NCI-H1436 treated with DMSO at 0.1 percent for 48 hours (cell line): ENCODE measurements at places on chromosomes 6 and 20.

DNA sequence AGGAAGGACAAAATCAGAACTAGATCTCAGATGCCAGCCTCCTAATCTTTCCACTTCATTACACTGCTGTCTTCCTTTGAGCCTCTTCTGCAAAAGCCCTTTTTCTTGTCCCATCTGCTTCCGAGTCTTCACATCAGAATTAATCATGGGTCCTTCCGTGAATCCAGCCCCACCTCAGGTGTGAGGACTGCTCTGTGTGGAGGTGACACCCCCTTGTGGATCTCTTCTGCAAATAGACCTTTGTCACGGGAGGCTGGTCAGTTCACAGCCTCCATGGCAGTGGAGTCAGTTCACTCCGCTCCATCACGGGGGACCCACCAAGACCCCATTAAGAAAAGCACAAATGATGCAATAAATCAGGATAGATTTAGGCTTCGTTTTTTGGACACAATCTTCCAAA, 171.1 kb downstream of the ADAT2 start:
- no peak for DNase-seq

DNA sequence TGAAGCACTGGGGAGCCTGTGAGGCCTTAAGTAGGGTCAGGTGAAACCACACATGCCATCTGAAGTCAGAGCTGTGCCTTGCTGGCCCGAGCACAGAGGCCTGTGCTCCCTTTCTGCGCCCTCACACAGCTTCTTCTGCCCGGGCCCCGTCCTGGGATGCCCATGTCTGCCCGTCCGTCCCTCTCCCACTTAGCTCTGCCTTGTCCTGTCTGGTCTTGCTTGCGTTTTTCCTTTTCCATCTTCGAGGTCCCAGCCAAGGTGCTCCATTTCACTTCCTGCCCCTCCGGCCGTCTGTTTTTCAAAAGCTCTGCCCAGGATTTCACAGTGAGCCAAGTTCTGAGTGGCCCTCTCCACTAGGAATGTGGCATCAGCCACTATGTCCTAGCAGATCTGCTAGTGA, 45.6 kb downstream of the PYGB start:
- DNase-seq = no peak

DNA sequence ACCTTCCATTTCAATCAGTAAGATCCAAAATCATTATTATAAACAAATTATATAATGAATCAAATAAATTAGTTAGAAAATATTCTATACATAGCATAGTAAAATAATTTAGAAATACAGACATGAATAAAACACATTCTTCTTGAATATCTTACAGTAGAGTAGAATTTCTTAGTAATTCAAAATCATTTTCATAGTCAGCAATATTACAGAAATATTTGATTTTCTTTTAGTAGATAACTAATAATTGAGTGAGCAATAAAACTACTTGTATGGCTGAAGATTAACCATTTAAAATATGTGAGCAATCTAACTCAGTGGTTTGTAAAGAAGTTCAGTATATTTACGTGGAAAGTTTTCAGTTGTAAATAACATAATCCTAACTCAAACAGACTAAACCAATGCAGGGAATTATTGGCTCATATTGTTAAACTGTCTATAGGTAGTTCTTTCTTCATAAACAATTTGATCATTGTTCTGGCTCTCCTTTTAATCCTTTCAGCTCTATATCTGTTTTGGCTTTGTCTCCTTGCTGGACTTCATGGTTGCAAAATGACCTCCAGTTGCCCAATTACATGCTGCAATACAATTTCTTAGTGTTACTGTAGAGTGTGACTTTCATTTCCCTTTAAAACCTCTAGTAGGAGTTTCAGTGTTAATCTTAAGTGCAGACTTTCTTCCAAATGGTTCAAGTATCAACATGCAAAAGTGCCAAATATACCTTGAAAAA, 307.5 kb downstream of the EYS start:
- DNase-seq = no peak

DNA sequence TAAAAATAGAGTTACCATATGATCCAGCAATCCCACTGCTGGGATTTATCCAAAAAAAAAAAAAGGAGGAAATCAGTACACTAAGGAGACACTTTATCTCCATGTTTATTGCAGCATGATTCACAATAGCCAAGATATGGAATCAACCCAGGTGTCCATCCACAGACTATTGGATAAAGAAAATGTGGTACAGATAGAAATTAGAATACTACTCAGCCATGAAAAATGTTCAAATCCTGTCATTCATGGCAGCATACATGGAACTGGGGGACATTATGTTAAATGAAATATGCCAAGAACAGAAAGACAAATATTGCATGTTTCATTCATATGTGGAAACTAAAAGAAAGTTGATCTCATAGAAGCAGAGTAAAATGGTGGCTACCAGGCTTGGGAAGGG, 75.3 kb downstream of the ERMARD start:
- DNase-seq = no peak

DNA sequence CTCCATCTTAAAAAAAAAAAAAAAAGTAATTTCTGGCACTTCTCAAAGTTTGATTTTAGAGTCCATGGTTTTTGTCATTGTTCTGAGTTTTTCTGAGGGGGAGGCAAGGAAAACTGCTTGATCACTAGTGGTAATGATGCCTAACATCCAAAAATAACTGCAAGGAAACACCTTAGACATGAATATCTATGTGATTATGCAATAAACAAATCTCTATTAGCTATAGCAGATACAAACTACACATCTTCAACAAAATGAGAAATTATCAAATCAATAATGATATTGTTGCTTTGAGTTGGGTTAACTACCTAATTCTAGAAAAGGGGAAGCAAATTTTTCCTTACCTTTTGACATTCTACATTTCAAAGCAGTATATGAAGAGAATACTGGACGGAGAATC, 230.9 kb upstream of the JARID2 start:
- no peak for DNase-seq

DNA sequence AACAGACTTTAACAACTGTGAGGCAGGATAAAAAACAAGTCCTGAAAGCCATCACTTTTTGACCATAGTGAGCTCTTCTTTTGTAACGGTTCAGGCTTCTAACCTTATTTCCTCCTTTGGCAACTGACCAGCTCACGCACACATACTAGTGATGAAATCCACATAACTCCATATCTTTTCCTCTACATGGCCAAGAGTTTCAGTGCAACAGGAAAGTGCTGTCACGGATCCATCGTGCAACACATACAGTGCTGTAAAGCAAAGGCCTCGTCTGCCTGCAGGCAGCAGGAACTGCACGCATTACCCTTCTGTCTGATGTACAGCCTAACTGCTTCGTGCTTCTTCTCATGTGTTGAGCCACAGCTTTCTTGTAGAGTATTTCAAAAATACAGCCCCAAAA, 108.5 kb downstream of the EPM2A start:
- DNase-seq = no peak

DNA sequence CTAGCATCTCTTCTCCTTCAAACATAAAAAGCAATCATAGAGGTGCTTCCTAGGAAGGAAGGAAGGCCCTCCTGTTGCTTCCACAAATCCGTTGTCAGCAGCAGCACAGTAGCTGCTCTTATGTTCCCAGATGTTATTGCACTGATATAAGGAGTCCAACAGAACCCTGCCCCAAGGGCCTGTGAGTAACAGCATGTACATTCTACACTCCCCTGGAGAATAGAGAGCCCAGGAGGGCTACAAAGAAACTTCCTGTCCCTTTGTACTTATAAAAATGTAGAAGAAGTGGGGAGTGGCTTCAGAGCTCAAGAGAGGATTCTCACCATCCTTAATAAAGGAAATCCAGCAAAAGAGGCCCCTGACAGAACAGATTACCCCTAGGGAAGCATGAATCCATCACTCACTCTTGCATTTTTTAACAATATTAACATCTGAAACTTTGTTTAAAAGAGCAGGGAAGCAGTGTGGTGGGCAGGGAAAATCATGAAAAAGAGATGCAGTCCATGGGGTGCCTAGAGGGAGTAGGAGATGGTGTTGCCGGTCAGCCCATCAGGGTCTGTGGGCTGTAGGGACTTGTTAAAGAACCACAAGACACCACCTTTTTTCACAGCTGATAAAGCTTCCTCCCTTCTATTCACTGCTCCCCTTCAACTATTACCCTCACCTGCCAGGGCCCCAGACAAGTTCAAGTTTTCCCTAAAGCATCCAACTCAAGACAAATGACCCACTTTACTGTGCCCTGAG, 104.5 kb upstream of the ADGRF1 start:
- DNase-seq = no peak

- DNase-seq = no peak
These were observed 27.6 kb upstream of the MRGBP start for GRCh38 chr20:62768551-62769287.

GRCh38 chr6:158977382-158977781, 22.6 kb downstream of the RSPH3 start:
- DNase-seq = no peak

DNA sequence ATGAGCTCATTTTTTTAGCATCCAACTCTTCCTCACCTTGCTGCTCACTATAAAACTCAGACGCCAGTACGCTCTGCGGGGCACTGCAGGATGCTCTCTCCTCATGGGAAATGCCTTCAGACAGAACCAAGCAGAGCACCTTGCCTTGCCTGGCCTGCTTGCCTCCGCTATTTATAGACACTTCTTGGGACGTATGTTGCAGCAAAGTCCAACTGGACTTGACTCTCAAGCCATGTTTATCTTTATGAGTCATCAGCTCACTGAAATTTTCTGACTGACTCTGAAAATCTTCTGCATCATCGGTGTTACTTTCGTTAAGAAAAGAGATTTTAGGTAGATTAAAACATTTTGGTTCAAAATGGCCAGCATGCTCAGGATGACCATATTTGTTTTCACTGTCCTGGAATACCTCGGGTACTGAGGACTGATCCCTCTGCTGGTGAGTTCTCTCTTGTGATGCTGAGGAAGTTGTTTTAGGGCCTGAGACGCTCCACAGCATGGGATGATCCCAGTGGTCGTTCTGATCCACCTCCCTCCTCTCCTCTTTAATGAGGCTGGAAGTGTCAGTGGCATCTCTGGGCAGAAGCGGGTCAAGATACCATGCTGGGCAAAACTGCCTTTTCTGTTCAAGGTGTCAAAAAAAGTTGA, 204.5 kb downstream of the KIF16B start:
- no peak for DNase-seq

DNA sequence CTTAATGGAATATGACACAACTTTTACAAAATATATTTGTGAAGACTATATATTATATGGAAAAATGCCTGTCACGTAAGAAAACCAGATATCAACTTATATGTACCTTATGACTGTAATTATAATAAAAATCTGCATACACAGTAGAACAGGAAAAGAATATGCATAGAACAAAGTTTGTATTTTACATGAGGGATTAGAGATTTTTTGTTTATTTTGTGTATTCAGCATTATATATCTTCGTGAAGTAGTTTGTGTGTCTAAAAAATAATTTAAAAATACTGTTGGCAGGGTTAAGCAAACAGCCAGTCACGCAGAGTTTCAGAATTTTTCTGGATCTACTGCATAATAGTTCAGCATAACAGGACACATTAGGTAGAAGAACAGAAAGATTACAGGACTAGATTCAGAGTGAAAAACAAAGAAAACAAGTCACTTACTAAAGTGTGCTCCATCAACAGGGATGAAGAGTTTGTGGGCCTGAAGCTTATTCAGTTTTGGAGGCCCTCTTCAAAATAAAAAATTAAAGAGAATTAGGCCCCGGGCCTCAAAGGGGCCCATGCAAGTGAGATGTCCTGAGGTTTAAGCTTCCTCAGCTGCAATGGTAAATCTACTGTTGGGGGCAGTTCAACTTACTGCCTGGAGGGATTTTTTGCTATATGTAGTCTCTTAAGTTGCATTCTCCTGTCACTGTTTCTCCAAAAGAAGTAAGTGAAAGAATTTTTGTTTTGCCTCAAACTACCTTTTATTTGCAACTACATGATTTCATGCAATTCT, 16.3 kb downstream of the TXLNB start:
- no peak for DNase-seq

- DNase-seq = no peak
These were observed 16.3 kb upstream of the FAM8A1 start for GRCh38 chr6:17583811-17584210.

DNA sequence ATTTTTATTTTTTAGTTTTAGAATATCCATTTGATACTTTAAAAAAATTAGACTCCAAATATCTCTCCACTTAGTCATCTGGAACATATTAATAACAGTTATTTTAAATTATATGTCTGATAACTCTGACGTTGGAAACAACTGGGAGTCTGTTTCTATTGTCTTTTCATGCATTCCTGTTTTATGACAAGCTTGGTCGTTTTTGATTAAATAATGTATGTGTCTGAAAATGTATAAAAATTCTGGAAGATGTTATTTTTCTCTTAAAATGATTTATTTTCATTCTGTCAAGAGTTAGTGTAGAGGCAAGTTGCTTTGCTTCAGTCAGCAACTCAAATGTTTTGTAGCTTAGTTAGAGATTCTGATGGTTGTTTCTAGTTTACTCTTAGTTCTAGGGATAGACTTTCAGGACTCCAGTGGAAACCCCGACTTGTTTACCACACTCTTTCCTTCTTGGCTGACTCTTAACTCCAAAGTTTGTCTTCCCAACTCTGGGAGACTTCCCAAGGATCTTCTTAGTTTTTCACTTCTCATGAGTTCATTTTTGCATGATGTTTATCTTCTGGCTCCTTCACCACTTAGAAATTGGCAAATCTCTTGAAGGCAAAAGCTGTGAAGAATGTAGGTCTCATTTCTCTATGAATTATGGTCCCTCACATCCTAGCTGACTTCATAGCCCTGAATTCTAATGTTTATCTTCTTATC, 190.9 kb downstream of the LAMA2 start:
- DNase-seq = no peak

- no peak for DNase-seq
These were observed 73.2 kb upstream of the DUSP22 start for GRCh38 chr6:219019-219570.

- DNase-seq = no peak
These were observed 14.5 kb upstream of the TFB1M start for GRCh38 chr6:155328539-155329459.

DNA sequence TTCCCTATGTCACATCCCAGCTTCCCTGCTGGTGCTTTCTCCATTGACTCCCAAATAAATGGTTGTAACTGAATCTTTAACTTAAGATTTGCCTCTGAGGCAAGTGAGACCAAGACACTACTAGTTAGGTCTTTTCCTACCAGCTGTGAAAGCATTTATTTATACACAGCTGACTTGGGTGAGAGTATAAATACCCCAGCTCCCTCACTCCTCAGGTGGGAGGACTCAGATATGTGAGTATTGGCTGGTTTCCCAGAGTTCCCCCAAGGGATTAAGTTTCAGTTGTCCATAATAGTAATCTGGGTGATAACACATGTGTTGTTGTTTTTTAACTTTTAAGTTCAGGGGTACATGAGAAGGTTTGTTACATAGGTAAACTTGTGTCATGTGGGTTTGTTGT, 49.8 kb downstream of the CFAP61 start:
- DNase-seq = no peak

DNA sequence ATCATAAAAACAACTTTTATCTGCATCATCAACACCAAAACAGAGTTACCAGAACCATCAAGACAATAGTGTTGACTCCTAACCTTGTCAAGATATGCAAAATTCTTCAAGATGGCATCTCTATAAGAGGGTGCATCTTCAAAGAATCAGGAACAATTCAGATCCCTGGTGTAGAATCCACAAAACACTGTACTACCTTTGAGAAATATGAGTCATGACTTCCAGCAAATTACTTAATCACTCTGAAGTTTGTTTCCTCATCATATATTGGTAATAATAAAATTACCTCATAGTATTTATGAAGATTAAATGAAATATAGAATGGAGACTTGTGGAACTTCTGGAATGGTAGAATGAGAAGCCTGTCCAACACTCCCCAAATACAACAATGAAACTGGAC, 221.3 kb upstream of the SUPT3H start:
- no peak for DNase-seq

- DNase-seq = no peak
These were observed 1.2 kb upstream of the DLL1 start for GRCh38 chr6:170292111-170292406.

- DNase-seq = no peak
These were observed 140.6 kb upstream of the AHI1 start for GRCh38 chr6:135638108-135638507.
